ENCODE measurements at places on chromosomes 11 and 22.

DNA sequence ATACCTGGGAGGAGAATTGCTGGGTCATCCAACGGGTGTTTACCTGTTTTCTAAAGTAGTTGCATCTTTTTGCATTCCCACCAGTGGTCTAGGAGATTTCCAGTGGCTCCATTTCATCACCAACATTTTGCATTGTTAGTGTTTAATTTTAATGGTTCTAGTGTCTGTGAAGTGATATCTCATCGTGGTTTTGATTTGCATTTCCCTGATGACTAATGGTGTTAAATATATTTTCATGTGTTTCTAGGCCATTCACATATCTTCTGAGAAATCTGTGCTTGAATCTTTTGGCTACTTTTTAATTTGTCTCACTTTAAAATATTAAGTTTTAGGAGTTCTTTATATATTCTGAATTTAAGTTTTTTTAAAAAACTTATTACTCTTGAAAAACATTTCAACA is 439.6 kb downstream of the TMEM135 start:
- no peak for DNase-seq

DNA sequence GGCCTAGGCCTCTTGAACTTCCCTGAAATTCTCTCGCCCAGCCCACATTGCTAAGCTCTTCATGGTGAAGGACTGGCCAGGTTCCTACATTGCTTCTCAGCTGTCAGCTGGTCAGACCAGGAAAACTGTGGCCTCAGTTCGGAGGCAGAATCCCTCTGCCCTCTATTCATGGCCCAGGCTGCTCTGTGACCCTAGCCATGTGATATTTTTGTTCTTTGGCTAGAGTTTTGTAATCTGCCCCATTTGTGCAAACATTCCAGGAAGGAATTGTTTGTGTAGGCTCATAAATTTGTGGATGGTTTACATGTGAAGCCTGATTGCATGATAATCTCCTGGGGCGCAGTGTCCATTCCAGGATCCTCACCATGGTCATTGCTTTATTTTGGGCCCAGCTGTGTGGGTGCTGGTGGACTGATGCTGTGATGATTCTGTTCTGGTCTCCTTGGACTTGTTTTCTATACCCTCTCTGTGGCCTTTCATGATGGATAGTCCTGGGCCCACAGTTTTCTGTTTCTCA is 149.1 kb upstream of the E2F8 start:
- DNase-seq: no peak

DNA sequence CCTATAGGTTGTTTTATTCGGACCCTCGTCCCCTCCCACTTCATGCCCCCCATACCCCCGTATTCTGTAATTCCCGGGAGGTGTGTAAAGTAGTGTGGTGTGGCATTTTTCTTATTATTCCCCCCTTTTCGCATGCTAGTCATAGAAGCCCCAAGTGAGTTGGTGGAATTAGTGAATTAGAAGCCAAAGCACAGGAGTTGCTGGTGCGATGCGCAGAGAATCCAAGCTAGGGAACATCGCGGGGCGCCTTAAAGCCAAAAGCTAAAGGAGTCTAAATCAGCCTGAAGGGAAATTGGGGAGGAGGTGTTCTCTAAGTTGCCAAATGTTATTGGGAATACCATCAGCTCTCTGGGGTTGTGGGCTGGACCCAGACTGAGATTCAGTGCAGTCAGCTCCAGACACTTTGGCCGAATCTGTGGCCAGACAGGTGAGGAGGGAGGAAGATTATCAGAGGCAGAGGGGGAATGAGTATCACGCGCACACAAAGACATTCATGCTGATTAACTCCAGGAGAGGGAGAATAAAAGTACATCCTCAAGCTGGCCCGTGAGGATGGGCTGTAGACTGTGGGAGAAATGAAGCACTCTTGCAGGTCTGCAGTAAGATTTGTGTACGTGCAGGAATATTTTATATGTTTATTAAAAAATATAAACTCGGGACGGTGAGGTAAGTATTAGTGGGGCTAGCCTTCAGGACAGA is 102.8 kb upstream of the HSD17B12 start:
- DNase-seq: no peak

DNA sequence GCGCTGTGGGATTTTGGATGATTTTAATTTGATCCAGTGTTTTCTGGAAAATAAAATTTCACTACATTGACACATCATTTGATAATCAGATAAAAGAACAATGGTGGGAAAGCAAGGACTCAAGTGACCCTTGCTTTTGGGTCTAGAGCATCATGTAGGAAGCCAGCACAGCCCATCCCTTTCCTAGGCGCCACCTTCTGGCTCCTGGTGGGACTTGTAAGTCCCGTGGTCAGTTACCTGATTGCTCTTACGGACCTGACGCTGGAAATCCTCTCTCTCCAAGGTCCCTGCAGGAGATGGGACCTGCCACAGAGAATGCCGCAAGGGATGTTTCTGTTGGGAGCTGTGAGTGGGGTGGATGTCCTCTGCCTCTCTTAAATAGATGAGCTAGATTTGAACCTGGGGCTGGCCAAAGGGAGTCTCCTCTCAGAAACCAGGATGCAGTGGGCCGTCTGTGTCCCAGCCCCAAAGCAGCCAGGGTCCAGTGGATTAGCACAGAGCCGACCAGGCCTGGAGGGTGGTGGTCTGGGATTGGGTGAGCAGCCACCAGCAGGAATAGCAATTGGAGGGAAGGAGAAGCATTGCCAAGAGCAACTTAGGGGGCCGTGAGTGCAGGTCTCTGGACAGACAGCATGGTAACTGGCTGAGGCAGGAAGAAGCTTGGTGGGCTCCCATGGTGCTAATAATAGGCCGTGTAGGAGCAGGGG is 21.7 kb downstream of the TIMP3 start:
- DNase-seq: peak; percentile 10

GRCh38 chr22:16953206-16954059 is 54.6 kb downstream of the GAB4 start:
- no peak for DNase-seq

DNA sequence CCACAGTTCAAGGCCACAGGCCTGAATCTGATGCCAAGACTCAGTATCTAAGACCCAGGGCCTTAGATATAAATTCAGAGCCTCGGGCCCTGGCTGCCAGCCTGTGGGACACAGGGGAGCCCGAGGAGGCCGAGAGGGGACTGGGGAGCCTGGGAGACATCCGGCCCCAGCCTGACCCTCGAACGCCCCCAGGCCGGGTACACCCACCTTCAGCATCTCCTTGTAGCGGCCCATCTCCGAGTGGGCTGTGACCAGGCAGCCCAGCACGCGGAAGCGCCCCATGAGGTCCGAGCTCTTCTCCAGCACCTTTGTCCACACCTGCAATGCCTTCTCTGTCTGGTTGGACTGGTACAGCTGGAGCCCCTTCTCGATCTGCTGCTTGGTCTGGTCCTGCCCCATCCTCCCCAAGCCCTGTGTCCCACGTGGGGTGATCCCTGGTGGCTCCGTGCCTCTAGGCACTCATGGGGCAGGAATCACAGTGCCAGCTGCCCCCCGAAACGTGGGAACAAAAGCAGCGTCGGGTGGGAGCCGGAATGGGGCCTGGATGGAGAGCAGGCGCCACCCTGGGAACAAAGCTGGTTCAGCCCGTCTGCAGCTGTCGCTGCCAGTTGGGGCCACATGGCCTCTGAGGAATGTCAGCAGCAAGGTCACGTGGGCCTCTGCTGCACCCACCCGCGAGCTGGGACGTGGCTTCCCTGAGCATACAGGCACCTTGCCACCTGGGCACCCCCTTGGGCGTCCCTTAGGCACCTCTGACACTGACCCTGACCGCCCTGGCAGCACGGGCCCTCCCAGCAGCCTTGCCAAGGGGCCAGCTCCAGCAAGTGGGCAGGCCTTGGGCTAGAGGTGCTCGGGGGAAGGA is at the start of gene RAPSN:
RAPSN (minus strand) TSS at position 571 of the 862 bp plus-strand sequence; CDS start at position 399, 172 bp downstream.
- no peak for DNase-seq

- no peak for DNase-seq
Observed at GRCh38 chr11:80109031-80109430, 668.2 kb upstream of the TENM4 start.

DNA sequence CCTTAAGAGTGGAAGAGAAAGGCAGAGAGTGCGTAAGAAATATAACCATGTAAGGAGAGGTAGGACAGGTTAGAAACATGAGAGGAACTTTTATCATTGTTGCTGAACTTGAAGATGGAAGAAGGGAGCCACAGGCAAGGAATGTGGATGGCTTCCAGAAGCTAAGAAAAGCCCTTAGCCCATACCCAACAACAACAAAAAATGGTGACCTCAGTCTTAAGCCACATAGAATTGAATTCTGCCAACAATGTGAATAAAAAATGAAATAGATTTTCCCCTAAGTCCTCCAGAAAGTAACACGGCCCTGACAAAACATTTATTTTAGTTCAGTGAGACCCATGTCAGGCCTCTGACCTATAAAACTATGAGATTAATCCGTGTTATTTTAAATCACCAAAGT is 767.3 kb downstream of the FAM181B start:
- DNase-seq: no peak

GRCh38 chr22:25964961-25965730 is 204.1 kb upstream of the SEZ6L start:
- DNase-seq: no peak

DNA sequence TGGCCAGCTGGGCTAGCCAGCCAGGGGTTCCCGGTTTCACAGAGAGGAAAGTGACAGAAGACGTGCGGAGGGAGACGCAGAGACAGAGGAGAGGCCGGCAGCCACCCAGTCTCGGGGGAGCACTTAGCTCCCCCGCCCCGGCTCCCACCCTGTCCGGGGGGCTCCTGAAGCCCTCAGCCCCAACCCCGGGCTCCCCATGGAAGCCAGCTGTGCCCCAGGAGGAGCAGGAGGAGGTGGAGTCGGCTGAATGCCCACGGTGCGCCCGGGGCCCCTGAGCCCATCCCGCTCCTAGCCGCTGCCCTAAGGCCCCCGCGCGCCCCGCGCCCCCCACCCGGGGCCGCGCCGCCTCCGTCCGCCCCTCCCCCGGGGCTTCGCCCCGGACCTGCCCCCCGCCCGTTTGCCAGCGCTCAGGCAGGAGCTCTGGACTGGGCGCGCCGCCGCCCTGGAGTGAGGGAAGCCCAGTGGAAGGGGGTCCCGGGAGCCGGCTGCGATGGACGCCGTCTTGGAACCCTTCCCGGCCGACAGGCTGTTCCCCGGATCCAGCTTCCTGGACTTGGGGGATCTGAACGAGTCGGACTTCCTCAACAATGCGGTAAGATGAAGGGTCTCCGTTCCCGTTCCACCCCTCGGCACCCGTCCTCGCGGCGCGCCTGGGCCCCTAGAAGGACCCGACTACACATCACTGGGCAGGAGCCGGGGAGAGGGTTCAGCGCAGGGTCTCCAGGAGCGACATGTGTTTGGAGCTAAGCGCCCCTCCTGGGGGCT is at the start of gene CREB3L1:
CREB3L1 (plus strand) TSS at position 41 of the 765 bp plus-strand sequence; CDS start at position 491, 450 bp downstream.
- peak; percentile 28 for DNase-seq

- peak; percentile 63 for DNase-seq
Observed at GRCh38 chr11:45208135-45208534, 61.7 kb downstream of the PRDM11 start.

- DNase-seq: no peak
Observed at GRCh38 chr11:86765203-86765602, 35.1 kb upstream of the PRSS23 start.

DNA sequence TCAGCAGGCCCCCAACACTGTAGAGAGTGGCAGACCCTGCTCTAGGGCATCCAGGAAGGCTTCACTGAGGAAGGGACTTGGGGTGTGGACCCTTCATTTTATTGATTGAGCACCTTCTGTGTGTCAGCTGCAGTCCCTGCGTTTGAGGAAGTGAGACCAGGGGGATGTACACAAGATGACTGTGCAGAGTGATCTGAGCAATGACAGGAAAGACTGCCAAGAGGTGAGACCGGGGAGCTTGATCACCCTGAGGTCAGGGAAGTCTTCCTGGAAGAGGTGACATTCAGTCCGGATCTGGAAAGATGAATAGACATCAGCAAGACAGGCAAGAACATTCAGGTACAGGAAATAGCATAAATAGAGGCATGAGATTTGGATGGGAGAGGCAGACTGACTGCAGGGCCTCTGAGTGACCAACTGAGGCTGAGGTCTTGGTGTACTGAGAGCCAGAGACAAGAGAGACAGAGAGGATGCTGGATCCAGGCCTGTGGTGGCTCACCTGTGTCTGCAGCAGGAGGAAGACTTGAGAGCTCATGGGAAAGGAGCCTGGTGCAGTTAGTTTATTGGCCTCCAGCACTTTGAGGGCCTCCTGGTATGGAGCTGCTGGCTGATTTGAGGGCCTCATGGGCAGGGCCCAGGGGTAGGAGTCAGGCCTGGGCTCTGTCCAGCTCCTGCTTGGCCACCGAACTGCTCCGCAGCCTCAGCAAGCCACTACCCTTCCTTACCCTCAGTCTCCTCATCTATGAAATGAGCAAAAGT is 5.2 kb downstream of the DGAT2 start:
- DNase-seq: no peak

GRCh38 chr11:1574238-1574932 is 2.3 kb upstream of the DUSP8 start:
- DNase-seq: peak; percentile 65

DNA sequence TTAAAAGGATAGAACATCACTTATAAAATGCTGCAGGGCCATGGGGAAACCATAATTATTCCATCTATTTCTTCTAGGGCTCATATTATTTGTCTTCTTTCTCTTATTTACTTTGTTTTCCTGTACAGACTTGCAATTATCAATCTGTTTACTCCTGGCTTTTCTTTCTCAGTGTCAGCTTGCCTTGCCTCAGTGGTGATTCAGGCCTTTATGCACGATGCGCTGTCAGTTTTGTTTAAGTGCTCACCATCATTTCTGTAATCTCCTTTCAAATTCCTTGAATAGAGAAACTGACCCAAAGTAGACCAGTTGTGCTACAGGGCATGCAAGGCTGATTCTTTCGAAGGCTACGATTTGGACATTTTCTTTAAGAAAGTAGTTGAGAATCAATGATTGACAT is 4.7 kb downstream of the PDHX start:
- DNase-seq: no peak

DNA sequence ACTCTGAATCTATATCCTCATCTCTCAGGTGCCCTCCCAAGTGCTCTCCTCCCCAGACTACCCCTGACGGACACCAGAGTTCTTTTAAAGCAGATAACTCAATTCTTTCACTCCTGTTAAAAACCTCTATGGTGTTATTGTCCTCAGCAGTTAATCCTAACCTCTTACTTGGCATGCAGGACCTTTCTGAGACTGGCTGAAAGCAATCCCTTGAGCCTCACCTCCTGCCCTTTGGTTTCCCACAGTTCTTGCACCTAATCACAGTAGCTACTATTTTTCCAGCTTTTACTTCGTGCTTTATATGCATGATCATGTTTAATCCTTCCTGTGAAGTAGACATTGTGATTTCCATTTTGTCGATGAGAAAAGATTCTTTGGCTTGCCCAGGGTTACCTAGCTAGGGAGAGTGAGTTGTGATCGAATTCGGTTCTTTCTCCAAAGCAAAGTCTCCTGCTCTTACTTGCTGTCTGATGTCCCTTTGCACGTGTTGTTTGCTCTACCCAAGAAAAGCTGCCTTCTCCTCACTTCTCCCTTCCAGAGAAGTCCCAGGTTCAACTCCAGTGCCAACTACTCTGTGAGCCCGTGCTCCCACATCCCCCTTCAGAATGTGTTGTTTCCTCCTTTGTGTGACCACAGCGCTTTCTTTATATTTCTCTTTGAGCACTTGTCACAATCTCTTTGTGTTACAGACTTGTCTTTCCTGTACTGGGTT is 2.1 kb downstream of the UBE2L3 start:
- DNase-seq: peak; percentile 55

GRCh38 chr11:5238486-5238885 is 4.2 kb upstream of the HBD start:
- DNase-seq: no peak

Measured in HAP-1 (cell line).